HTR-8/SVneo (cell line): ENCODE measurements at places on chromosomes 12 and 14.

- DNase-seq = no peak
Observed at GRCh38 chr12:3476403-3476802, 14.6 kb upstream of the PRMT8 start.

DNA sequence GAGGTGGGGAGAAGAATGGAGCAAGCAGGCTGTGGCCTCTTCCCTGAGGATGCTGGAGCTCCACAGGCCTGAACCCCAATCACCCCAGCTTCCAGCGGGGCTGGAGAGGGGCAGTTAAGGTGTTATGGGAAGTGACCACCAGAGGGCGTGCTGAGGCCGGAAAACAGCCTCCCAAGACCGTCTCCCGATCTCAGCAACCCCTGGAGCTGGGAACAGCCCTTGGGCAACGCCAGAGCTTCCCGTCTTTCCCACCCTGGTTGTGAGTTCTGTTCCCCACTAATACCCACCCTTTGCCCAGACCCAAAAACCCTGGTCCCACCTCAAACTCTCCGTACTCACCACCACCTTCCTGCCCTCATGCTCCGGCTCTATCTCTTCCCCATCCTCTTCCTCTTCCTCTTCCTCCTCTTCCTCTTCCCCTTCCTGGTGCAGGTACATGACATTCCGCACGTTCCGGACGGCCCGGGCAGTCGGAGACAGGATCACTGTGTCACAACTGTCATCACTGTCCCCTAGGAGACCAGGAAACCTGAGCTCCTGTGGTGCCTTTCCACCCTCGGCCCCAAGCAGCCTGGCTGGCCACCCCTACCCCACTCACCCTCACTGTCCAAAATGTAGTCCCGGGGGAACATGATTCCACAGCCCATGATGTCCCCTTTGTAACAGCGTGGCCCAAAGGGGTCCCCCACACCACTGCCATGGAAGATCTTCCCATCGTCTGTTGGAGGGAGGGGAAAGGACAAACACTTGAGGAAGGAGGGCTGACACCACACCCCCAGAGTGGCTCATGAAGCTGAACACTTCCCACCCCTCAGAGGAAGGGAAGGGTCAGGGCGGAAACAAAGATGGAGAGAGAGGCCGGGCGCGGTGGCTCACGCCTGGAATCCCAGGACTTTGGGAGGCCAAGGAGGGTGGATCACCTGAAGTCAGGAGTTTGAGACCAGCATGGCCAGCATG, 12.9 kb downstream of the SPRYD3 start:
- peak; percentile 91 for DNase-seq

- DNase-seq = no peak
Observed at GRCh38 chr12:108298761-108299275, 40.3 kb downstream of the CMKLR1 start.

DNA sequence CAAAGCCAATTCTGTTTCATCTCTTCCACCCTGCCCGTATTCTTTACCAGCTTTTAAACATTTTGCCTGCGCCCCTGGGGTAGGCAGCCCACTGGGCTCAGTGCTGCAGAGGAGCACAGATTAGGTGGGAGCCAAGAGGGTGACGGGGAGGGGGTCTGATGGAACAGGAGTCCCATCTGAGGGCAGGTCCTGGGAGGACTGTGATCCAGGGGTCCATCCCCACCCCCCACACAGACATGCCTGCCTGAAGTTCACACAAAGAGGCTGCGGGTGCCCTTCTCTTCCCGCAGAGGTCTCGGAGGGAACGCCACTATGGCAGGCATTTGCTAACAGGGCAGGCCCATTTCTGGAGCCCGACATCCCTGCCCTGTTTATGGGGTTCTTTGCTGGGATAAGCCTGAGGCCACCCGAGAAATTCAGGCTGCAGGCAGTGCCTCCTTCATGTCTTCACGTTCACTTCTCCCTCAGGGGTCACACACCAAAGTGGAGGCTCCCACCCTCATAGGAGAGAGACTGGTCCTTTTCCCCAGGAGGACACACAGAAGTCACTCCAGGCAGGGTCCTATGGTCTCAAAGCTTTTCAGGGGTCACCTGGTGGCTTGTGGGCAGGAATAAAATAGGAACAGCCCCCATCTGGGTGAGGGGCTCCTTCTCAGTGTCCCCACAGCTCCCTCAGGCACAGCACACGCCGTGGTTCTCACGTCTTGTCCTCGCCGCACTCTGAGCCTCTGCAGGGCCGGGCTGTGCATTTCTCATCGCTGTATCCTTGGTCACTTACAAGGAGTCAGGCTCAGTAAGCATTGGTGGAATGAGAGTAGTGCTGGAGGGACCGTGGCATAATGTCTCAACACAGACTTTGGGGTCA, 12.9 kb downstream of the VASH1 start:
- no peak for DNase-seq

GRCh38 chr12:106601031-106601430, 18.2 kb downstream of the RFX4 start:
- DNase-seq = no peak

- DNase-seq = no peak
Observed at GRCh38 chr14:104390941-104391901, 188.3 kb upstream of the C14orf180 start.

- DNase-seq = no peak
Observed at GRCh38 chr12:106113446-106113823, 25.3 kb downstream of the NUAK1 start.

DNA sequence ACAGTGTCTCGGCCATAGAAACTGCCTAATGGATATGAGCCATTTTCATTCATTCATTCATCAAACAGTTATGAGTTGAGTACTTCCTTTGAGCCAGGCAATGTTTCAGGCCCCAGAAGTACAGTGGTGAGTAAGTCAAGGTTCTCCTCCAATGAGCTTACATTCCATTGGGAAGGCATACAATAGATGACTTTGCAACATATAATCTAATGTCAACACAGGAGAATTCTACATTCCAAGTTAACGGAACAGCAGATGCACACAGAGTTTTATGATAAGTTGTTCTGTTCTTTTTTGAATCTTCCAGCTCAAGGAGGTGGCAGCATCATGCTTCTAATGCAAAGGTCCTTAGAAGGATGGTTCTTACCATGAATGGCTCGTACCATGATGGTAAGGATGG, 3.2 kb upstream of the RFC5 start:
- no peak for DNase-seq

- no peak for DNase-seq
Observed at GRCh38 chr14:58272588-58273372, 25.6 kb upstream of the ARID4A start.

DNA sequence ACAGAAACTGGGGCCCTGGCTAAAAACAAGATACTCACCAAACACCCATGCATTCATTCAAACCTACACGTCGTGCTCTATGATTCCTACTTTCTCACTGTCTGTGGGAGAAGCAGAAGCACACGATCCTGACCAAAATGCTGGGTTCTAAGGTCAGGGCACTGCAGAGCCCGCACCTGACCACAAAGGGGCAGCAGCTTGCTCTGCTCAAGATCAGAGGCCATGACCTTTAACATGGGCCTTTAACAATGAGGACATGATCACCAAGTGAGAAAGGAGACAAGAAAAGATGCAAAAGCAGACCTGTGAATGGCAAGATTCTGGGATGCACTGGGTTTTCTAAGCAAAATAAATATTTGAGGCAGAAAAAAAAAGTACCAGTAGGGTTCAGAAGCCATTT, 40.1 kb upstream of the VPS33A start:
- DNase-seq = no peak

DNA sequence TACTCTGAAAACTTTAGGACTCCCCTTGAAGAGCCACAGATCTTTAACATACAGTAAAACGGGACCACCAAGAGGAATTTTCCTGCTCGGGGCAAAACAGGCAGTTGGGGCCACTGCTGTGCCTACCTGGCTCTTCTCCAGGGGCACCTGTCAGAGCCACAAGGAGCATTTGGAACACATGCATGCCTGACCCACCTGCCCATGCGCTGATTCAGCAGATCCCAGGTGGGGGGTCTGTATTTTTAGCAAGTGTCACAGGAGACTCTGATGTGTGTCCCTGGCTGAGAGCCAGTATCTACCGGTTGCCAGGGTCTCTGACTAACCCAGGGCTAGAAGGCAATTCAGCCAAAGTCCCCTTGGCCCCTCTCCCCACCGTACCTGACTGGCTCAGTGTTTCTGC, 6.5 kb downstream of the CTDSP2 start:
- DNase-seq = no peak

- DNase-seq = peak; percentile 39
Observed at GRCh38 chr12:107436376-107436775, 249.2 kb upstream of the PWP1 start.

DNA sequence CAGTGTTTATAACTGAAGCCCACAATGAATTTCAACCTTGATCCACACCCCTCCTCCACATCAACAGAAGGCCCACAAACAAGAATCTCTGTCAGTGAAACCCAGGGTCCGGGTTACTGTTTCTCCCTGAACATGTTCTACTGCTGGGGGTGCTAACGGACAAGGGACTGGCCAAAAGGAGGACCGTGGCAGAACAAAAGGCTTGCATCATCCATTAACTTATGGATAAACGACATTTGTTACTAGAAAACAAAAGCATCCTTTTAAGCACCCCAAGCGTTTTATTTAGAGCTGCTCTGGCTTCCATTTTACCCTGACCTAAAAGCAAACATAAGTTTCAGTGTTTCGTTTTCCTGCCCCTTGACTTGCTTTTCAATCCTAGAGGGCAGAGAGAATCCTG, 32.2 kb downstream of the BRAP start:
- no peak for DNase-seq

GRCh38 chr14:76267322-76268046, 108.5 kb upstream of the ESRRB start:
- DNase-seq = peak; percentile 67

DNA sequence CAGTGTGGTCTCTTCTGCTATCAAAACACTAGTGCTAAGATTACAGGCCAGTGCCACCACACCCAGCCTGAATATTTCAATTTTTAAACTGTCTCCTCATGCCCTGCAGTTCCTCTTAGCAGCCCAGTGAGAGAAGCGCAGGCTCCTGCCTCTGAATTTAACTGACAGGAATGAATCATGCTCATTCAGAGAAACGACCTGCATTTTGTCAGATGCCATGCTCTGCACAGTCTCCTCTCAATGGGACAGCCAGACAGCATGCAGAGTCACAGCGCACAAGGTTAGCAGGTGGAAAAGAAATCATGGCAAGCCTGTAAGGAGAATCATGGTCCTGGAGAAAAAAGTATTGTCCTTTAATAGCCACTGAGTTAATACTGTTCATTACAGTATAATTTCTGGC, 691.0 kb upstream of the SEL1L start:
- no peak for DNase-seq
